ENCODE measurements at places on chromosomes 12 and 14.

- no peak for DNase-seq
These were observed 164.1 kb downstream of the ATP23 start for GRCh38 chr12:58105225-58106119.

DNA sequence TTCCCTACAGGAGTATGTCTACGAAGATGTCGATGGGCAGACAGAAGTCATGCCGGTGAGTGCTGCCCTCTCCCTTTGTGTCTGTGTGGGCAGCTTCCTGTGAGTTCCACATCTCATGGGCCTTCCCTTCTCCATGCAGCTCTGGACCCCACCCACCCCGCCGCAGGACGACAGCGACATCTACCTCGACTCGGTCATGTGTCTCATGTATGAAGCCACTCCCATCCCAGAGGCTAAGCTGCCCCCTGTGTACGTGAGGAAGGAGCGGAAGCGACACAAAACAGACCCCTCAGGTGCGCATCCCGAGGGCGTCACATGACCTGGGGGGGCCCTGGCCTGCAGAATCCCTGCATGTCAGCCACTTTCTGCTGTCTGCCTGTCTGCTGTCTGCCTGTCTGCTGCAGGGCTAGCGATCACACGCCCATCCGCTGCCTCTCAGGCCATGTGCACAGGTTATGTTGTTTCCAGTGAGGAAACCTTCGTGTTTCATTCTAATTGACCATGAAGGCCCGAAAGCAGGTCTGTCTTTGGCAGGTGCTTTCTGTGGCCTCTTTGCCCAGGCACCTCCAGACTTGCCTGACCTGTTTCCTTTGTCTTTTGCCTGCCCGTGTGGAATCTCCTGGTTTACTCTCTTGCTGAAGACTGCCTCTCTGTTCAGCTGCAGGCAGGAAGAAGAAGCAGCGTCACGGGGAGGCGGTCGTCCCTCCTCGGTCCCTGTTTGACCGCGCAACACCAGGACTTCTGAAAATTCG, 95.1 kb downstream of the EP400 start:
- DNase-seq: no peak

GRCh38 chr12:101945369-101946232, 68.2 kb downstream of the DRAM1 start:
- no peak for DNase-seq

DNA sequence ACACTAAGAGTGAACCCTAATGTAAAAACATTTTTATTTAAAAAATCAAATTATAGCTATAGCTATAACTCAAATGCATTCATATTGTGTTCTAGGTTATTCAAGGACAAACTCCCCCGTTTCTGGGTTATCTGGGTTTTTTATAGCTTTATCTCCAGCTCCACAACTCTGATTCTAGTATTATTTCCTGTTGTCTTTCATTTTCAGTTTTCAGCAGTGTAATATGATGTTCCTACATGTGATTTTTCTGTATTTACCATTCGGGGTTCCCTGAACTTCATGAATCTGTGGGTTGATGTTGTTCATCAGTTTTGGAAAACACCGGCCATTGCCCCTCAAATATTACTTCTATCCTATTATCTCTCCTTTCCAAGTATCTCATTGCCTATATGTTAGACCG, 221.9 kb upstream of the FOXN3 start:
- no peak for DNase-seq

DNA sequence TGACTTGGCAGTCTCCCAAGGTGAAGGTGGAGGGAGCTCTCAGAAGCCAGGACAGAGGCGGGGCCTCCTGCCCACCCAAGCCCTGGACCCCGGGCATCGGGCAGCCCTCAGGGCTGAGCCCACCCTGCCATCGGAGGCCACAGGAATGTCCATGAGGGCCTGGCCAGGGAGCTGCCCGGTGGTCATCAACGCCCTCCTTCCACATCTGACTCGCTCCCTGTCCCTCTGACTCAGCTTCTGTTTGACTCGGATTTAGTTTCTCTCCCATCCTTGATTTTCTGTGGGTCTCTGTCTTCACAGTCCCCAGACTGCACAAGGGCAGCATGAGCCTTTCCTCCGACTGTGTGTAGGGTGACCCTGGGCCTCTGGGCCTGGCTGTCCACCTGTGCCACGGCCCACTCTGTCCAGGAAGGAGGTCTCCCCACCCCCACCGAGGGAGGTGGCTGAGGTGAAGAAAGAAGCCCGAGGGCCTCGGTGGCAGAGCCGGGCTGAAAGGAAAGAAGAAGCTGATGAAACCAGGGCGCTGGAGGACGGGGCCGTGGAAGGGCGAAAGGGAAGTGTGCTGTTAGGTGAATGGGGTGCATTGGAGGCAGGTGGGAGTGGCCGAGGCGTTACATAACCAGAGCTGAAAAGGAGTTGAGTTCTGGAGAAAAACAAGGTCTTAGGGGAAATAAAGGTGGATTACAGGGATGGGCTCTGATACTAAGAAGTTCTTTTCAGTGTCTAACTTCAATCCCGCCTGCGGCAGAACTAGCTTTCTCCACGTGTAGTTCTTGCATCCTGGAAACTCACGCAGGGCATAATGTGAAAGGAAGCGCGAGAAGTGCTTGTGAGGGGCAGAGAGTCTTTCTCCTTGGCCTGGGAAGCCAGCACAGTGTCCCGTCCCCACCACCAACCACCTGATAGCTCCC, 16.7 kb upstream of the TMEM106C start:
- no peak for DNase-seq

- DNase-seq: no peak
These were observed 3.9 kb upstream of the RNU6-7 start for GRCh38 chr14:32197919-32198318.

- DNase-seq: no peak
These were observed 156.5 kb upstream of the RMST start for GRCh38 chr12:97306147-97306546.

DNA sequence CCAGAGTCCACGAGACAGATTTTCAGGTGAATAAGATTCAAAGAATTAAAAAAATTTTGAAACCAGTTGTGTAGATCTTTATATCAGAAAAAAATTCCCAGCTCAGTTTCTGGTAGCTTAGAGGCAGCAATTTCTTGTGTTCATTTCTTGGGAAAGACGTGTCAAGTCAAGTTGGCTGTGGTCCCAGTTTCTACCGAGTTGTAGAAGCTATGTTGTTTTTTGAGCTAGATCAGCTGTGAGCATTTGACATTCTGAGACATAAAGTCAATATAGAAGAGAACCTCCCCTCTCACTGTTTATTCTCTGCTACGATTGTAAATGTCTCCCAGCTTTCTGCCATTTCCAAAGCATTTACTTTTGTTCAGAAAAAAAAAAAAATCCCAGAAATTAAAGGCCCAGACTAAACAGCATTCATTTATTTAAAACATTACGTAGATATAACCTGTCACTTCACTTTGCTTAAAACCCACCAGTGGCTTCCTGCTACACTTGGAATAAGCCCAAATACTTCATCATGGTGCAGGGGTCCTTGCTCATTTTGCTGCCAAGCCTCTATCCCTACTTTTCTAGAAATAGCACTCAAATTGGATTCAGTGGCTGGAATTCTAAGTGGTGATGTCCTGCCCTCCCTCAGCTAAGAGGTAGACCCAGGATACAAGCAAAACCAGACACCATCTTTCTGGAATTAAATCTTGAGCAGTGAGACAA, 20.6 kb upstream of the PYGL start:
- DNase-seq: no peak

GRCh38 chr14:29282169-29282568, 515.6 kb downstream of the FOXG1 start:
- no peak for DNase-seq

DNA sequence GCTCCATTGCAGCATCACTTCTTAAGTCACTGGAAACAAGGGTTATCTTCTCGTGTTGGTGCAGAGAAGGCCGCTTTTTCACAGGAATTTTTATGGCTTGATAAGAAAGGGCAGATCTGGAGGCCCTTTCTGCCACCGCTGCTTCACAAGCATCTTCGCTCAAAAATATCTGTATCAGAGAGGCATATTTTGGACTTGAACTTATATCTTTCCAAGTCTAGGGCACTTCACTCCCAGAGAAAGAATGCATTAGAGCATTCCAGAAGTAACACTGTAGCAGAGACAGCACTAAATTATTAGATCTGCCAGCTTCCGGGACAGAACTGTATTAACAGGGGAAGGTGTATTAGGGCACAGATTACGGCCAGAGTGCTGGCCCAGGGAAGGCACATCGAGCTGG, 151.7 kb upstream of the AMIGO2 start:
- no peak for DNase-seq

GRCh38 chr14:39342768-39343167, 89.5 kb downstream of the FBXO33 start:
- no peak for DNase-seq

DNA sequence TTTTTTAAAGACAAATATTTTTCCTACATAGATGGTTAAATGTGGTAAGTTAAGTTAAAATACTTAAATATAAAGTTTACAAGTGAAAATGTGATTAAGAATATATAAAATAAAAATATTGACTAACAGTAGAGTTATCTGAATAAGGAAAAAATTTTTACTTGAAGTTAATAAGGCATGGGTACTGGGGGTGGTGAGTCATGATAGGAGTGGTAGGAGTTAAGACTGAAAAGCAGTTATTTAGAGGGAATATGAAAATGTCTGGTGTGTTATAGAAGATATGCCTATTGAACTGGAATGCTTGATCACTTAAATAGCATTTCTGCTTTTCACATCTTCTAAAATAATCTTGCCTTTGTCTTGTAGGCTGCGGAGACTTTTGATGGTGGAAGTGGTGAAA, 68.7 kb downstream of the CCDC91 start:
- no peak for DNase-seq

DNA sequence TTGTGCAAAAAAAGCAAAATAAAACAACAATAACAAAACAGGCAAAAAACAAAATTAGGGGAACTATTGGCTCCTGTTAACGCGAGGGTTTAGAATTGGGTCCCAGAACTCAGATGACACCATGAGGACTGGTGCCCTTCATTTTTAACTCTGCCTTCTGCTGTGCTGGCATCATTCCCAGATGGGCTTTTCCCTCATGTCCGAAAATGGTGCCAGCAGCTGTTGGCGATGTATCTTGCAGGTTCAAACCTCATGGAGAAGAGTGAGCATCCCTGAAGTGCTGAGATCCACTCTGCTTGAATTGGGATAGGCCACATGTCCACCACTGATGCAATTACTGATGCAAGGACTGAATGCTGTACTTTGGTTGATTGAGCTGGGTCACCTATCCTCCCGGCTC, 61.1 kb downstream of the MYRFL start:
- DNase-seq: no peak

DNA sequence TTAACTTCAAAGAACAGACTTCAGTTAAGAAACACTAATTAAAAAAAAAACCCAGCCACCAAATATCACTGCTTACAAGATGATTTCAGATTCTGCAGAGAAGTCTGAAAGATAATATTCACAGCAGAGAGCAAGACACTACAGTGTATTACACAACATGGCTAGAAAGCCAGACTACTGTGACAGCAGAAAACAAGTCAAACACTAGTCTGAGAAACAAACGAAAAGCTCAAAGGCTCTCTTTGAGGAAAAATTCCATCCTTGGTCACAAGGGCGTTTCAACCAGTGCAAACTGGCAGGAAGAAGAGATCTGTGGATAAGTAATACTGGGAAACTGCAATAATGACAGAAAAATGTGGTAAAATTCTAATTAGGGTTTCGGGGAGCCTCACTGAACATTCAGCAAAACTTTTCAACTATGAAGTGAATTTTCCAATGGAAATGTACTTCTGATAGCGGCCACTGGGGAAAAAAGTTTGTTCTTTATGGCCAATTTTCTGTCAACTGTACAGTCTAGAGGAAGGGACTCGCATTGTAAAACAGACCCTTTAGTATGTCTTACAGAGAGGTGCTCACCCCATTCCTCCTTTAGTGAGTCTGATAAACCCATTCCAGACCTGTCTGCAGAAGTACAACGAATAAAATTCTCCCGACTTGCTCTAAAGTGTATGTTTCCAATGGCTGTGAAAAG, 50.4 kb downstream of the ACADS start:
- no peak for DNase-seq
